ENCODE measurements at places on chromosomes 4 and X.
A peak's percentile ranks its signal among the peaks of the same experiment; 100 is the strongest.

DNA sequence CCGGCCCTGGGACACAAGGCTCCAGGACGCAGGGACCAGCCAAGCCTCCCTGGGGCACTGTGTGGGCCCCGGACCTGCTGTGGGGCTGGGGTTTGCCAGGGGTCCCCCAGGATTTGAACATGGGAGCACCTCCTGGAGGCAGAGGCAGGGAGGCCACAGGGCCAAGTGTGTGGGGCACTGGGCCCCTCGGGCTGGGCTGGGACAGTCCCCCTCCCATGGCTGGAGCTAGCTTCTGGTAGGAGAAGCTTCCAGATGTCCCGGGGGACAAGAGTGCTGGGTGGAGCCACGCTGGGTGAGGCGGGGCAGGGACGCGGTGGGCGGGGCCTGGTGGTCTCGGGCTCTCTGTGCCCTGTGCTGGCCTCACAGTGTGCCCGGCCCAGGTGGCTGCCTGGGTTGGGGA lies 18.6 kb downstream of the FGFRL1 start:
- no peak for DNase-seq

- no peak for DNase-seq
Measured at GRCh38 chrX:22366906-22367305, 94.2 kb downstream of the CBLL2 start.

GRCh38 chr4:71008196-71008595 lies 14.7 kb downstream of the DCK start:
- DNase-seq: no peak

- no peak for DNase-seq
Measured at GRCh38 chr4:6727081-6727942, 11.3 kb downstream of the BLOC1S4 start.

DNA sequence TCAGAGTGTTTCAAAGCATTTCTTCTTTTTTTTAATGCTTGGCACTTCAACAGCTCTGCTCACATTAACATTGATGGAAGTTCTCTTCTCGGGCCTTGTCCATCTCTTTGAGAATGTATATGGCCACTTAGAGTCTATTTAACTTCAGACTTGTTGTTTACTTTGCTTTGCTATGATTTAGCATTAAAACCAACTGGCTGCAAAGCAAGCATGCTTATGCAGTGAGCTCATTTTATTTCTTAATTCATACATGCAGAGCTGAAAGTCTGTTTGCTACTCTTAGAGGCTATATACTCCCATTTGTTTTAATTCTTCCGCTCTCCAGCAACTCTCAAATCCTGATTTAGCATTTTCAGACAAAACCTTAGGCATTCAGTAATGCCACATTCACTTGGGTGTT lies 107.6 kb upstream of the PACRGL start:
- no peak for DNase-seq

- peak; percentile 43 for DNase-seq
Measured at GRCh38 chrX:119692191-119693039, 553 bp downstream of the SEPTIN6 start.

DNA sequence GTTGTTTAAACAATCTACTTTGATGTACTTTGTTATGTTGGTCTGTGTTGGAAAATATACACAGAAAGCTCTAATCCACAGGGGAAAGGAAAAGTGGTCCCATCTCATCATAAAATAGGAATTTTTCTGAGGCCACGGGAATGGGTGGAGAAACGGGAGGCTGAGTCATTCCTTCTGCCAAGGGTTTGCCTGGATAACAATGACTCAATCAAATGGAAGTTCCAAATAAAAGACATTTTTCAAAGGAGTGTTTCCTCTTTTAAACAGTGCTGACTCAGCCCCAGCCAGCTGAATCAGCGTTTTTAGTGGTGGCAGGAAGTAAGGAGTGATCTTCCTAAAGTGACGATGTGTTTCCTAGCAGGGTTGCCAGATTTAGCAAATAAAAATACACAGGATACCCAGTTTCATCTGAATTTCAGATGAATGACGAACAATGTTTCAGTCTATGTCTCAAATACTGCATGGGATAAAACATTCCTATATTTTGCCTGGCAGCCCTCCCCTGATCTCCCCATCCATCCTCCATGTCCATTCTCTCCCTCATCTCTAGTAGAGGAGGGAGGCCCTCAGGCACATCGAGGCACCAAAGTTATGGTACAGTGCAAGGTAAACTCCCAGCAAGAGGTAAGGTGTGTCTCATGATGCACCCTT lies 345.4 kb upstream of the GATB start:
- DNase-seq: no peak

DNA sequence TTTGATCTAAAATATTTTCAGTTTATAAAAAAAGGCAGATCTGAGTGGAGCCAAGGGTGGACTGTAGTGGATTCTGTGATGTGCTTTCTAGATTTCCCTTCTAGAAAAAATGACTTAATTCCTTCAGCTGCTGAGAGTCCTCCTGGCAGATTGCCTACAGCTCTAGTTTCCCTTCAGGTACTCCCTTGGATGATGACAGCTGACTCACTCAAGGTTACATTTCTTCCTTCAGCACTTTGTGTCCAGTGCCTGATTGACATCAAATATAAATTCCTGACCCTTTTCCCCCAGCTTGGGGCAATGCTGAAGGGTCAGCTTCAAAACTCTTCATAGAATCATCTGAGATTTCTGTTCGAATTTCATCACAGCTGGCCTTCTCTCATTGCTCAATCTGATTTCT lies 161.7 kb downstream of the EMCN start:
- no peak for DNase-seq
